ENCODE measurements at places on chromosomes 2 and 18.

- no peak for DNase-seq
Observed at GRCh38 chr2:48954935-48955334, 199.4 kb downstream of the FSHR start.

DNA sequence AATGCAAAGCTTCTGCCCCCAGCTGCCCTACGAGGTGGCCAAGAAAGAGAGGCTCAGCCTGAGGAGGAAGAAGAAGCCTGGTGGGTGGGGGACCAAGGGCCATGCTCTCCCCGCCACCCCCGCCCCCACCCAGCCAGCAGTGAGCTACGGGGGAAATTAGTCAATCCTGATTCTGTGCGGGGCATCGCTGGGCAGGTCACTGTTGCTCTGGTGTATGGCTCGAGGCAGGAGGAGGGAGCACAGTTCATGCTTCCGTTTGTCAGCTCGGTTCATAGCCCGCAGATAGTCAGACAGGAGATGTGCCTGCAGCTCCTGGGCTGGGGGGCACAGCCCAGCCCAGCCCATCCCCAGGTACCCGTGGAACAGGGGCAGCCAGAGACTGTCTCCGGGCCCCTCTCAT is 17.1 kb downstream of the RAMP1 start:
- DNase-seq = no peak

DNA sequence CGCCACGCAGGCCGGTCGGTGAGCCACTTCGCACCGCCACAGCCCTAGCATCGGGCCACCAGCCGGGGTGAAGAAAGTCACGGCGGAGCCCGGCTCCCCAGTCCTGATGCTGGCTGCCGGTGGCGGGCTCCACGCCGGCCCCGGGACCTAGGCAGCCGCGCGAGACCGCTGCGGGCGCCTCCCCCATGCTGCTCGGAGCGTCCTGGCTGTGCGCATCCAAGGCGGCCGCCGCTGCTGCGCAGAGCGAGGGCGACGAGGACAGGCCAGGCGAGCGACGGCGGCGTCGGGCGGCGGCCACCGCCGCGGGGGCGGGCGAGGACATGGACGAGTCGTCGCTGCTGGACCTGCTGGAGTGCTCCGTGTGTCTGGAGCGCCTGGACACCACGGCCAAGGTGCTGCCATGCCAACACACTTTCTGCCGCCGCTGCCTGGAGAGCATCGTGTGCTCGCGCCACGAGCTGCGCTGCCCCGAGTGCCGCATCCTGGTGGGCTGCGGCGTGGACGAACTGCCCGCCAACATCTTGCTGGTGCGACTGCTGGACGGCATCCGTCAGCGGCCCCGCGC is 433 bp downstream of the SH3RF3 start:
- peak; percentile 19 for DNase-seq

GRCh38 chr2:99689145-99689742 is 199.4 kb upstream of the REV1 start:
- no peak for DNase-seq

DNA sequence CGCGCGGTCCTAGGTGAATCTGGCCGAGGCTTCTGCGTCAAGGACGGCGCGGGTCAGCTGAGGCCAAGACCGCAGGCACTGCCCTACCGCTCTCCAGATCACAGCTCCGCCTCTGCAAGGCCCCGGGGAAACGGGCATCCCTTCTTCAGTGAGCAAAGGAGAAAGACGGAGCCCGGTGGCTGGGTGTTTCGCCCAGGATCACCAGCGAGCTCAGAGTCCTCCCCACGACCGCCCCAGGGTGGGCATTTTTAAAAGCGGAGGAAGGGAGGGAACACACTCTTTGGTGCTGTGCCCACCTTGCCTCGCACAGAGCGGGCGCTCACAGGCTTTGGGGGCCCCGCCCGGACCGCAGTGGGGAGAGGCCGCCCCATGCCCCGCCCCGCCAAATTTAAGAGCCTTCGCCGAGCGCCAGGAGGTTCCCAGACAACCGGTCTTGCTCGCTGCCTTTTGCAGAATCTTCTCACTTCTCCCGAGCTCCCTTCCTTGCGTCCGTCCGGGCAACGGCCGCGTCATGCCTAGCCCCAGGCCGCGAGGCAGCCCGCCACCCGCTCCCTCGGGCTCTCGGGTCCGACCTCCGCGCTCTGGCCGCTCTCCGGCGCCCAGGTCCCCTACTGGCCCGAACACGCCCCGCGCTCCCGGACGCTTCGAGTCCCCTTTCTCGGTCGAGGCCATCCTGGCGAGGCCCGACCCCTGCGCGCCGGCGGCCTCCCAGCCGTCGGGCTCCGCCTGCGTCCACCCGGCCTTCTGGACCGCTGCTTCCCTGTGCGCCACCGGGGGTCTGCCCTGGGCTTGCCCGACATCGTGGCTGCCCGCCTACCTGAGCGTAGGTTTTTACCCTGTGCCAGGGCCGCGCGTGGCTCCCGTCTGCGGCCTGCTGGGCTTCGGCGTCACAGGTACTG is at the start of gene NOTO:
NOTO (plus strand) TSS at position 419 of the 899 bp plus-strand sequence; CDS start at position 512, 93 bp downstream.
- no peak for DNase-seq

- DNase-seq = no peak
Observed at GRCh38 chr2:85702172-85702571, 8.0 kb downstream of the GNLY start.

GRCh38 chr2:45024600-45025291 is 15.5 kb upstream of the SIX2 start:
- DNase-seq = no peak

GRCh38 chr2:7468955-7469354 is 551.7 kb downstream of the RNF144A start:
- no peak for DNase-seq

- no peak for DNase-seq
Observed at GRCh38 chr2:172753610-172754009, 18.0 kb downstream of the RAPGEF4 start.

- no peak for DNase-seq
Observed at GRCh38 chr2:136254681-136255080, 136.7 kb upstream of the CXCR4 start.

Measured in T-helper 2 cell (primary cell).